ENCODE measurements at places on chromosomes 6 and 20.
A peak's percentile ranks its signal among the peaks of the same experiment; 100 is the strongest.

DNA sequence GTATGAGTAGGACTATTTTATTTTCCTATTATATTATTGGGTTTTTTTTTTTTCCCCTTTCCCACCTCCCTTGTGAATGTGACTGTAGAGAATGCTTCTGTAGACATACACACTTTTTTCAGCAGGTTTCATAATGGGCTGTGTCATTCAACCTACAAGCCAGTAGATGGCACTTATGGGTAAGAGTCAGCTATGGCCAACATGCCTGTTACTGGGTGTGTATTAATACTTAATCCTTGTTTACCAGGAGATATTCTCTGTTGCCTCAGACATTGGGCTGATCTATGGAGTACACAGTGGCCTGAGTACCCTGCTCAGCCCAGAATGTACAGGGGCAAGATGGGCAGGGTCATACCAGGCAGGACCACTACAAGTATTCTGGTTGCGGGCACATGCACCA is 382.5 kb downstream of the EPHA7 start:
- no peak for DNase-seq

- no peak for DNase-seq
Measured at GRCh38 chr20:90651-91050, 3.2 kb downstream of the DEFB125 start.

DNA sequence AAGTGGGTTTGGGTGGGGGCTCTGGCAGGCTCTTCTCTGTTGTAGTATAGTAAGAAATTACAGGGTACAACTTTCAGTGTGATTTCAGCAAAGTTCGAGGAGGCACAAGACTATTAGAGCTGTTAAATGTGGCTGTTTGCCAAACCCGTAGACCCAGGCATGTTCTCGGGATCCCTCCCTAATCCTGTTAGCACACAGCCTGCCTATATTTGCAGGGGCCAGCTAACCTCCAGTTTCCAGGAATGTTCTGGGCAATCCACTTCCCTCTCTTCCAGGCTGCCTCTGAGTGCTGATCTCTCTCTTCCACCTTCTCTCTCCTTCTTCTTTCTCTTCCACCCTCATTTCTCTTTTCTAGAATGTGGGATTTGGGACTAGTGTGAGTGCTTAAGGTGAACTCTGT is 34.8 kb upstream of the ZFP64 start:
- DNase-seq, result no peak

DNA sequence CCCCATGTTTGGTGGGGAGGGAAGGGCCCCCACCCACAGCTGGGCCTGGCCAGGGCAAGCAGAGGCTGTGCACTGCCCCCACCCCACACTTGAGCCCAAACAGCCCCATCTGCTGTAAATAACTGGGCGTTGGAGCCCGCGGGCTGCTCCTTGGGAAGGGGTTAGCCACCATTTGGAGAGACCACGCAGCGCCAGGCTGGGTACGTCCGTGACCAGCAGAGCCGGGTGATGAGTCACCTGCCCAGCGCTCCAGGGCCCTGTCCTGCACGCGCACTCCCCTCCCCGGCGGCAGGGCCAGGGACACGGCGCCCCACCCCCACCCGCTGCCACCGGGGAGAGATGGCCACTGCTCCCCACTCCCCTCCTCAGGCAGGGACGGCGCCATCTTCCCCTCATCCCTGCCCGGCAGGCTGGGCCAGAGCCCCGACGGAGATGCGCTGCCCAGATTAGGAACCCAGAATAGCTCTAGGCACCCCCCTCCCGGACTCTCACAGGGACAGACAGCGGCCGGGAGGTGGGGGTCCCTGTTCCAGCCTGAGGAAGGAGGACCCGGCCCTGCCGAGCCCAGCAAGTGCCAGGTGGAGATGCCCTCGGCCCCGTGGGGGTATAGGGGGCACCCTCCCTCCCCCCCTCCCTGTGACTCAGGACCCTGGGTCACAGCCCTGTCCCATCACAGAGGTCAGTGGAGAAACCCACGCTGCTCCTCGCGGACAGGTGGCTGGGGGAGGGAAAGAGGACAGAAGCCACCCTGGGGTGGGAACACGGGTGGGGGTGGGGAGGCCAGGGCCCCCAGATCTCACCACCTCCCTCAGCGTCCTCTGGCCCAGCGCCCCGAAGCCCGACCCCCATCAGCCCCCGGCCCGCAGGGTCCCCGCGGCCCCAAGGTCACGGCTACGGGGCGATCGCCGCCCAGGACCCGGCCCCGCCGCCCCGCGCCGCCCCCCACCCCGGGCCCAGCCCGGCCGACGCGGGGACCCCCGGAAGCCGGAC is 642 bp downstream of the EEF1A2 start:
- no peak for DNase-seq

GRCh38 chr6:33739571-33739970 is 7.1 kb downstream of the IP6K3 start:
- no peak for DNase-seq

- DNase-seq, result no peak
Measured at GRCh38 chr6:44064089-44064947, 62.9 kb downstream of the MRPL14 start.

- DNase-seq, result peak; percentile 5
Measured at GRCh38 chr6:21935561-21936028, 342.0 kb downstream of the SOX4 start.

GRCh38 chr6:87825821-87826221 is 123.8 kb upstream of the AKIRIN2 start:
- no peak for DNase-seq
